Metanephros (tissue), 2 donors: ENCODE measurements at places on chromosomes 6 and 20. TPM values are rescaled to one million over a fixed set of nuclear protein-coding genes. Genes with fewer than 3 reads are reported as not detected.

The COQ3 gene
- total RNA-seq, result 6.1 TPM

The TPBG gene
- total RNA-seq, result 32.2 TPM

The LIN28B gene
- total RNA-seq, result 0.18 TPM

The EFCAB8 gene
- total RNA-seq, result not detected

The PNPLA1 gene
- 1.1 TPM for total RNA-seq

The PSMB8 gene
- 23.8 TPM for total RNA-seq

The ANGPT4 gene
- 0.12 TPM for total RNA-seq

The CNR1 gene
- 0.53 TPM for total RNA-seq

The TRIM15 gene
- total RNA-seq, result 0.47 TPM

The UST gene
- 12.3 TPM for total RNA-seq

The SPTLC3 gene
- 14.4 TPM for total RNA-seq

The PKIB gene
- total RNA-seq, result 2.3 TPM

The NDRG3 gene
- 22.5 TPM for total RNA-seq

The PRR18 gene
- total RNA-seq, result 0.18 TPM

The TUBB2B gene
- total RNA-seq, result 126 TPM

The CALHM6 gene
- 4.2 TPM for total RNA-seq

The CPNE5 gene
- total RNA-seq, result 14.2 TPM

The TAF11 gene
- total RNA-seq, result 30.1 TPM

The TMC2 gene
- not detected for total RNA-seq

The TINAG gene
- total RNA-seq, result 17.2 TPM

The DSN1 gene
- total RNA-seq, result 12.7 TPM

The TAF8 gene
- 21.5 TPM for total RNA-seq

The FOXC1 gene
- 49.3 TPM for total RNA-seq

The LAMA2 gene
- 90.8 TPM for total RNA-seq

The TGIF2 gene
- 41.3 TPM for total RNA-seq

The RUNX2 gene
- total RNA-seq, result 3.3 TPM

The ARMC12 gene
- total RNA-seq, result 0.23 TPM

The PAK5 gene
- total RNA-seq, result 0.06 TPM

The MLIP gene
- total RNA-seq, result 5.0 TPM

The GPR6 gene
- not detected for total RNA-seq

The POM121L2 gene
- not detected for total RNA-seq

The FNDC11 gene
- 1.6 TPM for total RNA-seq

The NRSN1 gene
- 0.12 TPM for total RNA-seq

The MOG gene
- not detected for total RNA-seq

The TRIM10 gene
- total RNA-seq, result 2.7 TPM

The DDX27 gene
- total RNA-seq, result 30.0 TPM

The SLC17A9 gene
- 1.3 TPM for total RNA-seq

The COL20A1 gene
- total RNA-seq, result 0.70 TPM

The MCHR2 gene
- not detected for total RNA-seq

The RRBP1 gene
- total RNA-seq, result 121 TPM

The MUCL3 gene
- not detected for total RNA-seq

The ASIP gene
- total RNA-seq, result not detected

The EYA4 gene
- 27.3 TPM for total RNA-seq

The TMEM244 gene
- not detected for total RNA-seq

The LYRM4 gene
- total RNA-seq, result 19.3 TPM

The ANKRD66 gene
- not detected for total RNA-seq

The RRAGD gene
- 57.9 TPM for total RNA-seq

The RBBP8NL gene
- 0.93 TPM for total RNA-seq

The TFEB gene
- 18.3 TPM for total RNA-seq

The LSM2 gene
- total RNA-seq, result 33.5 TPM

The PSORS1C1 gene
- 0.06 TPM for total RNA-seq

The BHLHE23 gene
- not detected for total RNA-seq

The CARMIL1 gene
- total RNA-seq, result 40.8 TPM

The FRS3 gene
- total RNA-seq, result 5.3 TPM

The SLC22A3 gene
- total RNA-seq, result 7.6 TPM
